ENCODE measurements at places on chromosomes 1 and 21.
A peak's percentile ranks its signal among the peaks of the same experiment; 100 is the strongest.

DNA sequence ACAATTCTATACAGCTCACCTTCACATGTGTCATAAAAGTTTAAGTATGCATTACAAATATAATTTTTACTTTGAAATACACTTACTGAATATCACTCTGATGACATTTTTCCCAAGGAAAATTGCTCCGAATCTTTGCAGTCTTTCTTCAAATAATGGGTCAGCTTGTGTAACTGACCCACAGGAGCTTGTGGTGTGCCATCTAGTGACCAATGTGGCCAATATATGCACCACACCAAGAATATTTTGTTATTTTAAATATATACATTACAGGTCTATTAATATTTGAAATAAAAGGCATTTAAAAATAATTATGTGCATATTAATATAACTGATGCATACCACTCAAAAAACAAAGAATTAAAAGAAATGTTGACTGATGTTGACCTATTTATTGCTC is 271.4 kb downstream of the TBX15 start:
- no peak for DNase-seq

DNA sequence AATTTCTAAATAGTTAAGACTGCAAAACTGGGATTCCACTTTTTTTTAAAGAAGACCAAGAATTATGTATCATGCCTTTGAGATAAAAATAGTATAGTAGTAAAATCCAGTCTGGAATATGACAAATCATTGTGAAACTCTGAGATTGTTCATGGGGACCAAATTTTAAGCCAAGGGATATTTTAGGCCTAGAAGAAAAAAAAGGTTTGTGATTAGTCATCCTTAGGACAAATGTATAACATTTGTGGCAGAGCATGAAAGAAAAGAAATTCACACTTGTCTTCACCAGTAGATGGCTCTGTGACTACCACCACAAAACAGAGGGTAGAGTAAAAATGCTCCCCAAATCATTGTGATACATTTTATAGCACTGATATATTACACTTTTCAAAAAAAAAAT is 226.1 kb downstream of the KCTD3 start:
- DNase-seq = peak; percentile 10

GRCh38 chr1:75099581-75099980 is 34.6 kb upstream of the LHX8 start:
- DNase-seq = no peak

- DNase-seq = no peak
Observed at GRCh38 chr1:240169188-240169587, 77.5 kb downstream of the FMN2 start.

All from NCI-H510A treated with DMSO at 0.1 percent for 48 hours (cell line).